ENCODE measurements at places on chromosomes 3 and 15.

DNA sequence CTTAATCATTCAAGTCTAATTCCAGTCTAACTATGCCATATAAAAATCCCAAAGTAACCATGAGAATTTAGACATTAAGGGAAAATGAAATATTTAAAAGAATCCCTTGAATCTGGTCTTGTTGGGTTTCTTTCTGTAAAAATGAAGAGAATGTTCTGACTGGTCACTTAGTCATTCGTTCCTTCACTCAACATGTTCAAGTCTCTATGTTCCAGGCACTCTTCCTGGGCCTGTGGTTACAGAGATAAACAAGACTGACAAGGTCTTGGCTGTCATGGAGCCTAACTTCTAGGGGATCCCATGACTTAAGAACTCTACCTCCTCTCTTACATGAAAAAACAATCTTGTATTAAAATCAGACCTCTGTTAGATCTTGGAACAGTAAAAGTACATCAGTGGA is 638.6 kb upstream of the TBL1XR1 start:
- H3K4me1 ChIP-seq: peaks cover 20% of the 10 kb centered on the region
- no peak overlapping the region for H3K4me3 ChIP-seq
- no peaks in the 10 kb centered on the region for H3K36me3 ChIP-seq
- no peaks in the 10 kb centered on the region for H3K27me3 ChIP-seq
- H3K27ac ChIP-seq: peak overlapping the region; percentile 46

GRCh38 chr3:107525644-107526305 is 3.0 kb downstream of the BBX start:
- H3K4me3 ChIP-seq: peak overlapping the region; percentile 91
- peak; percentile 39 for DNase-seq
- H3K27ac ChIP-seq: peak overlapping the region; percentile 89
- H3K27me3 ChIP-seq: no peaks in the 10 kb centered on the region

- H3K4me1 ChIP-seq: no peaks in the 10 kb centered on the region
- H3K4me3 ChIP-seq: no peak overlapping the region
- no peaks in the 10 kb centered on the region for H3K36me3 ChIP-seq
- H3K27ac ChIP-seq: no peak overlapping the region
- DNase-seq: no peak
Observed at GRCh38 chr3:60573494-60573893, 677.8 kb downstream of the FHIT start.

GRCh38 chr15:91632981-91633380 is 220.5 kb upstream of the SLCO3A1 start:
- no peaks in the 10 kb centered on the region for H3K4me1 ChIP-seq
- no peak for DNase-seq
- no peak overlapping the region for H3K4me3 ChIP-seq
- H3K36me3 ChIP-seq: no peaks in the 10 kb centered on the region
- no peaks in the 10 kb centered on the region for H3K27me3 ChIP-seq
- no peak overlapping the region for H3K27ac ChIP-seq

All from RWPE2 (cell line).